ENCODE measurements at places on chromosomes 13 and 19.
A peak's percentile ranks its signal among the peaks of the same experiment; 100 is the strongest.

DNA sequence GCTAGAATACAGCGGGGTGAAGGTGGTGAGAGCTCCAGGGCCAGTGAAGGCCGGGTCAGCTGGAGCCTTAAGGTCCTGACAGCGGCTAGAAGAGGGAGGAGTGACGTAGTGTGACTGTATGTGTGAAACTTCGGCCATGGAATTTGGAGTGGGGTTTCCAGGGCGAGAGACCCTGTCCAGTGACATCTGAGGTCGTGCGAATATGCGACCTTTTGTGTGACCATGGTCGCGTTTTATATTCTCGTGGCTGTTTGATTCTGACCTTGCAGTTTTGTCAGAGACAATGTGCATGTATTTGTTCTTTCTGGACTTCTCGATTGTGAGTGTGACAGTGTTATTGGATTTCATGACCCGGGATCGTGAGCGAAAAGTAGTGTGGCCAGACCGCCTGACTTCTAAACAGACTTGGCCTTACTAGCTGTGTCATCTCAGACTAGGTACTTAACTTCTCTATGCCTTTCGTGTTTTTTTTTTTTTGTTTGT lies 405 bp upstream of the ZNF569 start:
- DNase-seq, result no peak

DNA sequence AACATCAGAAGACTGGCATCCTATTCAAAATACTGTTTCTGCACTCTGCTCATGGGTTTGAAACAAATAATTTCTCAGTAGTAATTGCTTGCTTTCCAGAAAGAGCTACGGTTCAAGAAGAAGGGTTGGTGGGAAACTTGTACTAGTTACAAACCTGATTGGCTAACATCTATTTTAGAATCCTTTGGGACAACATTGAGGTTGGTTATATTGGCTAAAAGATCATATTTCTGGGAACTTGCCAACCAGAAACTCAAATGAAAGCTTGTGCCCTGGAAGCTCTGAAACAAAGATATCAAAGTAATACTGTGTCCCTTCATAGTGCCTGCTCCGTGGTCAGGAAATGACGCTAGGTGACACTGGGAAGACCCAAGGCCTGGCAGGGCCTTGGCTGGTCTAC lies 141.7 kb downstream of the LACC1 start:
- no peak for DNase-seq

- DNase-seq, result peak; percentile 61
Measured at GRCh38 chr19:5150902-5151741, 182.2 kb downstream of the KDM4B start.

DNA sequence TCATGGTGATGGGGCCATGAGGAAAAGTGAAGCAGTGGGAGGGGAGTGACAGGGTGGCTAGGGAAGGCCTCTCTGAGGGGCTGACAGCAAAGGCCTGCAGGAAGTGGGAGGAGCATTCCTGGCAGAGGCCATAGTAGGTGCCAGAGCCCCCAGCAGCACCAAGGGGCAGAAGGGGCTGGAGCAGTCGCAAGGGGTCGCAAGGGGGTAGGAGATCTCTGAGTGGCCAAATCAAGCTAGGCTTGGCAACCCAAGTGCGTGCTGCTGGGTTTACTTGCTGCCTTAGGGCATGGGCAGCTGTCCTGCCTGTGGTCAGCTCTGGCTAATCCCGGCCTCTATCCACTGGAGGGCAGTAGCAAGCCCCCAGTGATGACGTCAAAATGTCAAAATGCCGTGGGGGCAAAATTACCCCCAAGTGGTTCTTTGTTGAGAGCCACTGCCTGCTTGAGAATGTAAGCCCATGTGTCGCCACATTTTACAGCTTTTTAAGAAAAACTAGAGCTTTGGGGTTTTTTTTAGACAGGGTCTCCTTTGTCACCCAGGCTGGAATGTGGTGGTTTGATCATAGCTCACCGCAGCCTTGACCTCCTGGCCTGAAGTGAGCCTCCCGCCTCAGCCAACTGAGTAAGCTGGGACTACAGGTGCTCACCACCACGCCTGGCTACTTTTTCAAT lies 11.8 kb downstream of the CCDC97 start:
- DNase-seq, result no peak

DNA sequence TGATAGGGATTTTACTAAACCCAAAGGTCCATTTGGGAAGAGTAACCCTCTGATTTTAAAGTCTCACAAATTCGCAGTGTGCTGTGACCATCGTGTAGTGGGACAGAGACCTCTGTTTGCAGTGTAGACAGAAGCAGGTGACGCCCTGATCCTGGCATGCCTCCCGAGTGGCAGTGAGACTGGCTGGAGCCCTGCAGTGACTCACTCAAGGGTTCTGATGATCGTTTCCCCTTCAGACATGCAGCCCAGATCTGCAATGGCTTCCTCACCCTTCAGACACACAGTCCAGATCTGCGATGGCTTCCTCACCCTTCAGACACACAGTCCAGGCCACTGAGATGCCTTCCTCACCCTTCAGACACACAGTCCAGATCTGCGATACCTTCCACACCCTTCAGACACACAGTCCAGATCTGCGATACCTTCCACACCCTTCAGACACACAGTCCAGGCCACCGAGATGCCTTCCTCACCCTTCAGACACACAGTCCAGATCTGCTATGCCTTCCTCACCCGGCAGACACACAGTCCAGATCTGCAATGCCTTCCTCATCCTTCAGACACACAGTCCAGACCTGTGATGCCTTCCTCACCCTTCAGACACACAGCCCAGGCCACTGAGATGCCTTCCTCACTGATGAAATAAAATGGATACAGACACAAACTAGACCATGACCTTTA lies 125.2 kb downstream of the ATP11A start:
- DNase-seq, result no peak

DNA sequence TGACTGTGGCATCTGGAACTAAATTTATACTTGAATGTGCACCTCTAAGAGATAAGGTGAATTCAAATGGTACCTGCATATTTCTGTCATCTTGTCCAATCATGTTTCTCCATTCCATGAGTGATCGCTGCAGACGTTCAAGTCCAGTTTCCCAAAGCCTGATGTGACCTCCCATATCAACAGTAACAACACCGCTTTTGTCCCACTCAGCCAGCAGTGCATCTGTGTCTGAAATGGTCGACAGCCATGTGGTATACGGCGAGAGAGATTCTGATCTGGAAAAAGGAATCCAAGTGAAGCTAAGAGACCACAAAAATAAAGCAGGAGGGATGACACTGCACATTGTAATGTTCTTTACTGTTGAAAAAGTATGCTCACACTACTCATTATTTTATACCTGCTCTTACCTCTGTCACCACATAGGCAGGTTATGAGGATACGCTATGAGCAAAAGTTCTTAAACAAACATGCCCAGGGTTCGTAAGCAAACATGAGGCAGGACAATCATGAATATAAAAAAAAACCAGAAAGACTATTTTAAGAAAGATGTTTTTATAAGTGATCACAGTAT lies 213.6 kb downstream of the RGCC start:
- no peak for DNase-seq

- DNase-seq, result no peak
Measured at GRCh38 chr19:32349724-32350470, 4.5 kb downstream of the ZNF507 start.

GRCh38 chr13:113895436-113895835 lies 31.6 kb upstream of the GAS6 start:
- DNase-seq, result no peak

- DNase-seq, result no peak
Measured at GRCh38 chr19:7461841-7462629, 26.8 kb downstream of the PEX11G start.

- no peak for DNase-seq
Measured at GRCh38 chr19:14530005-14530348, 583 bp downstream of the TECR start.

GRCh38 chr19:45901912-45902650 lies at the start of gene MYPOP:
Gene MYPOP (minus strand): TSS chr19:45902613. CDS start chr19:45901773, 840 bp downstream.
- no peak for DNase-seq

GRCh38 chr19:3108775-3109174 lies 14.6 kb downstream of the GNA11 start:
- DNase-seq, result peak; percentile 82

GRCh38 chr13:36571444-36571843 lies 102.4 kb upstream of the SERTM1 start:
- no peak for DNase-seq

DNA sequence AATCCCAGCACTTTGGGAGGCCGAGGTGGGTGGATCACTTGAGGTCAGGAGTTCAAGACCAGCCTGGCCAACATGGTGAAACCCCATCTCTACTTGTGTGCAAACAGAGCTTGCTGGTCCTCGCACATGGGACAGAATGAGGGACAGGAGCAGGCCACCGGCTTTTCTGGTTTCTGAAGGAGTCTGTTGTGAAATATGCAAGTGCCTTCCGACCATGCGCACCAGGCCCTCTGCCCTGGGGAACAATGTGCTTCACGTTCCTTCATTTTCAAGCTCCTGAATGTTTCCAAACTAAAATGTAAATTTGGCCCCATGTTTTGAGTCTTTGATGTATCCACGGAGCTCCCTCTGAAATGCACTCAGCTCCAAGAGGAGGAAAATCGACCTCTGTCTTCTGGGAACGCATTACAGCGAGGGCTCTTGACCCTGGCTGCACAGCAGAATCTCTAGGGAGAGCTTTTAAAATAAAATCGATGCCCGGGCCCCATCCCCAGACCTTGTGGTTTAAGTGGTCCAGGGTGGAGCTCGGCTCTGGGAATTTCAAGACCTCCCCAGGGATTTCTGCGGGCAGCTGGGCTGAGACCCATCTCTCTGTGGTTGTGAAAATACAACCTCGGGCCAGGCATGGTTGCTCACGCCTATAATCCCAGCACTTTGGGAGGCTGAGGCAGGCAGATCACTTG lies 9.3 kb upstream of the ACP4 start:
- DNase-seq, result no peak
